ENCODE measurements at places on chromosomes 13 and 19. TPM values are rescaled to one million over a fixed set of nuclear protein-coding genes. Genes with fewer than 3 reads are reported as not detected.

GRCh38 chr19:53078668-53079067 lies 24.6 kb downstream of the ZNF160 start:
- DNase-seq, result no peak

The PNMA8B gene
- total RNA-seq, result 0.07 TPM

GRCh38 chr13:92473765-92474475 lies 752.7 kb upstream of the GPC6 start:
- no peak for DNase-seq

DNA sequence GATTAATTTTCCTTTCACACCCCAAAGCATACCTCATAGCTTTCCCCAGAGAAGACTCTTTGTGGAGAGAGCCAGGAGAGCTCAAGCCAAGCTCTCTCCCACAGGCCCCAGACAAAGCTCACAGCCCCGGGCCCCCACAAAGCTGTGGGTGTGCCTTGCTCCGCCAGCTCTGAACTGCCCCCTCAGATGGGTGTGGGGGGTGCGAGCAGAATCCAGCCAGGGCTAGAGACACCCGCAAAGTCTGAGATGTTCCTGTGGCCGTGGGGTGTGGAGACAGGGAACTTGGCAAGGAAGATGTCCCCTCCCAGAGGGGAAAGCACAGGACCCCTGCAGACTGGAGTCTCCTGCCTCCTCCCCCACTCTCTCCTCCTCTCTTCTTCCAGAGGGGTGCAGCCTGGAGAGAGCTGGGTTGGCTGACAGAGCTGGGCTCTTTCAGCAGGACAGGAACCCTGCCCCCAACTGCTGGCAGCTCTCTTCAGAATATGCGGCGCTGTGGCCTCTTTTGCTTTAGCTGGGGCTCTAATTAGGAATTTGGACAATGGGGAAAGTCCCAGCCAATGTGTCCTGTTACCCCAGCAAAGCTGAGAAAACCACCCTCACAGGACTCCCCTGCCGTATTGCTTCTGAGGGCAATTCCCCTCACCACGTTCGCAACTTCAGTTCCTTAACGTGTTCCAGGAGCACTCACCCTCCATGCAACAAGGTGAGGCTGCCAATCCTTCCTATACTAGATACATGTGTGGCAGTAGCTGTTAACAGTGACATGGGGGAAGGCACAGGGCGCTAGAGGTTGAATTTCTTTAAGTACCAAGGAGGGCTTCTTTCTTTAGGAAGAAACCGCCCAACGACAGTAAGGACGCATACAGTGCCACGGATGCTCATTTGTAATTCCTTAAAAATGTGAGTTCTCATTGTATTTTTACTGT lies 170.0 kb downstream of the COL4A1 start:
- DNase-seq, result no peak

The COX6B2 gene
- 0.92 TPM for total RNA-seq

Data from foreskin keratinocyte (primary cell).